ENCODE measurements at places on chromosomes 12 and 14.

DNA sequence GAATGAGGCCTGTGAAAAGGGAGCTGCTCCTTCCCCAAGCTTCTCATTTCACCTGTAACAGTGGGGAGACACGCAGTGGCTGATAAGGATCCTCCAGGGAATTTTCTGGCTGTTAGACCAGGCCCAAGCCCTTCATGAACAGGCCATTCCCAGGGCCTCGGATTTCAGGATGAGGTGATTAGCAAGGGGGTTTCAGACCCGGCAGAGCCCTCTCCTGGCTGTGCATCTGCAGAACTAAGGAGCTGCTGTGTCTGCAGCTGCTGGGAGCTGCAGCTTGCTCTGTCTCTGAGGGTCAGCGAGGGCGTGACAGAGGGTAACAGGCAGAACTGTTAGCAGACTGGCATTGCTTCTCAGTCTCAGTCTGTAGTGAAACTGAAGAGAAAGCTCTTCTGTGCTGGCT lies 110.4 kb downstream of the KCNA5 start:
- DNase-seq: no peak

DNA sequence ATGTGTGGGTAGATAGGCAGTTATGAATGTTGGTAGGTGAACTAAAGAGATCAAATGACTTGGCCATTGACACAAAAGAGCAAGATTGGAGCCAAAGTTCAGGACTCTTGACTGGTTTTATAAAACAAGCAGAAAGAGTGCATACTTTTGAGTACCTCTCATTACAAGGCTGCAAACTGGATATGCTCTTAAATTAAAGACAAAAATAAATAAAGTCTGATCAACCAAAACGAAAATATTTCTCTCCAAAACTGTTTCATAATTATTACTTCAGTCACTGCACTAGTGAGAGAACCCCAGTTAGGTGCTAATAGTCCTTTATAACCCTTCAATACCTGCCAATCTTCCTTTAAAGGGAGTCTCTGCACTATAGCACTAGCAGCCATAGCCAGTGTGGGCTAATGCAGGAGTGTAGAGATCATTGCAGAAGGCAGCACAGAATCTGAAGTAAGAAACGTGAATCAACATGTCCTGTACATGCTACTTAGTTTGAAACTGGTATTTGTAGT lies 147.1 kb downstream of the FOXA1 start:
- no peak for DNase-seq

GRCh38 chr12:111209811-111210210 lies 159.1 kb downstream of the PHETA1 start:
- DNase-seq: no peak

DNA sequence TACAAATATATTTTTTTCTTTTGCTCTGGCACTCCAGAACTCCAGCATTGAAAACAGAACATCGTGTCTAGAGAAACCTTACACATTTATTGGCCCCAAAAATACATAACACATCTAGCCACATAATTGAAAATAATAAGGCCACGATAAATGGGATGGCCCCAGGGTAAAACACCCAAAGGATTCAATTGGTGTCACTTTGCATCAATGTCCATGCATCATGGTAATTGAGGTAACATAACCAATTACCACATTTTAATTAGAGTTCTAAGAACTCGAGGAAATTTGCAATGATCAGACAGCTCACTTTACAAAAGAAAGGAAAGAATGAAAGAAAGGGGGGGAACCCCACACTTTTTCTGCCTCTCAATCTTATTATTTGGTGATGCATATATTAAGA lies 151.8 kb upstream of the NPAS3 start:
- no peak for DNase-seq

- DNase-seq: no peak
Measured at GRCh38 chr12:99130808-99131553, 485.9 kb downstream of the APAF1 start.

DNA sequence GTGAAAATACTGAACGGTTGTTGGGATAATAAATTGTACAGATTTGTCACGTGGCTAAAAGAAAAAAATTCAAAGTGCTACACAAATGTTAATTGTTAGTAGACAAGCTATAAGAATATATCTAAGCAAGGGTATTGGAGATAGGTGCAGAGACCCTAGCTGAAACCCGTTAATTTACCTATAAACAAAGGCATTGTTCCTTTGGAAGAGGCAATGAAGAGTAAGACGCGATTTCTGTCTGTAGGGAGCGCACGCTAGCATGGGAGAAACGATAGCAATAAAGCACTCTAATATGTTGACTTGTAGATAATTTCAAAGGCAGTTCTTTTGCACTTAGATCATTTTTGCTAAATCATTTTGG lies 565 bp downstream of the CCDC77 start:
- DNase-seq: no peak

GRCh38 chr12:128091101-128091720 lies 175.8 kb upstream of the TMEM132C start:
- no peak for DNase-seq

GRCh38 chr12:26297396-26298070 lies 102.2 kb downstream of the SSPN start:
- DNase-seq: no peak

GRCh38 chr14:71267691-71268090 lies 360.4 kb downstream of the PCNX1 start:
- no peak for DNase-seq

DNA sequence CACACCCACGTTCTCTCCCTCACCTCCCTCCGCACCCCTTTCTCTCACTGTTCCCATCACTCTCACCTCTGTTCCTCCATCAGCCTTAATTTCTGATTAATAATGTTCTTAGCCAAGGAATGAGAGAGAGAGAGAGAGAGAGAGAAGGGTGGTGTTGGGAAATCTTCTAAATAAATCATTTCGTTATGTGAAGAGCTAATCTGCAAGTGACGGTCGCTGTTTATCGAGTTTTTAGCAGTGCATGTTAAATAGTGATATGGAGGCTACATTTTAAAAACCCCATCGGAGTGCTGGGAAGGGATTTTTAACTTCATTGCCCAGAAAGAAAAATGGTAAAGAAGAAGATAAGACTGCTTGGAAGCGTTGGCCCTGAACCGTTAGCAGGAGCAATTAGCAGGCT lies 203.3 kb upstream of the LHX5 start:
- DNase-seq: no peak

- no peak for DNase-seq
Measured at GRCh38 chr12:104956870-104957718, 996 bp downstream of the SLC41A2 start.

DNA sequence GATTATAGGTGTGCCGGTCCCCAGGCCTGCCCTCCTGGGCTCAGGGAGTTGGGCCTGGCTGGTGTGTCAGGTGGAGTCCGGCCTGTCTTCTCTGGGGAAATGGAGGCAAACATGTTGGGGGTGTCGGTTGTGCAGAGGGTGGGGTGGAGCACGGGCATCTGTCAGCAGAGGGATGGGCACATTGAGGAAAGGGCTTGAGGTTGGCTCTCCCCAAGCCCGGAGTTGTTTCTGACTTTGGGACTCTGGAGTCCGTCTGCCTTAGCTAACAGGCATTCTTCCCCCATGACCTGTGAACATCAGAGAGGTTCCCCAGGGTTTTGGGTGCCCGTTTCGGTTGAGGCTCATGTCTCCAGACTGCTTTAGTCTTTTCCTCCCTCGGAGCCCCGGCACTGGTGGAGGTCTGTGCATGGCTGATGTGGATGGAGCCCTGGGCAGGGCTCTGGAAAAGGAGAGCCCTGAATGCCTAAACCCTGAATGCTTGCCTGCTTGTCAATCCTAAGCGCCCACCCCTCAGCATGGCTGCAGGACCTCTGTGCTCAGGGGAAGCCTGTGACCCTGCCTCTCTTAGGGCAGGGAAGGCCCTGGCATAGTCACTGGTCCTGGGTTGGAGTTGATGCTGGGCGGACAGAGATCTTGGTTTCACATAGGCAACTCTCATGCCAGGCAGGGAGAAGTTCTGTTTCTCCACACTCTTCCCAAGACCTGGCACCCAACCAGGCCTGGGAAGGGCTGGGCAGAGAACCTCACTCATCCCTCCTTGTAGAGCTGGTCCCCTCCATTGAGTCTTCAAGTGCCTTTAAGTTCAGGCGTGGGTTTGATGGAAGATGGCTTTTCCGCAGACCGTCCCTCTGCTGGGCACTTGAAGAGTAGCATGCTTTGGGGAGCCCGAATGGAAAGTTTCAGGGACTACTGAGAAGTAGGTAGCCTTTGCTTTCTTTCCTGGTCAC lies 12.9 kb downstream of the NYNRIN start:
- no peak for DNase-seq

DNA sequence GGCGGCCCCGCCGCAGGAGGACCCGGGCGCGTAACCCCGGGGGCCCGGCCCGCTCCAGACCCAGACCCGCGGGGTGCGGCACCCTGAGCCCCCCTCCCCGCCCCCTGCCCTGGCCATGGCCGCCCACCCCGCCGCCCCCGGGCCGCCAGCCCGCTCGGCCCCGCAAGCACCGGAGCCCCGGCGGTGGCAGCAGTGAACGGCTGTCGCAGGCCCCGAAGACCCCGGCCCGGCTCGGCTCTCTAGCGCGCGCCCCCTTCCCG lies 221 bp downstream of the MARCHF9 start:
- DNase-seq: no peak

DNA sequence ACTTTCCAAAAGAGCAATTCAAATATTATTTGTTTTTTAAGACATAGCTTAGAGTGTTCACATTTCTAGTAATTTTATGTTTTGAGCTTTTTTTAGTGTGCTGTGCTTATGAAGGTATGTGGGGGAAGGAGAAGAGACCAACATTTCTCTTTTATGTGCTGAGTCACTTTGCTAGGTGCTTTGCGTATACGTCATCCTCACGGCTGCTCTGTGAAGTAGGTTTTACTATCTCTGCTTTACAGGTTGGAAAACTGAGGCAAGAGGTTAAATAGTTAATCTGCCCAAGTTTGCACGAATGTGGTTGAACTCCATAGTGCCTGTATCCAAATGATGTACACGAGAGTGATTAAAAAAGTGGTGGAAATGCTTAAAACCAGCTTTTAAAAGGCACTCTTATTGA lies 75.9 kb downstream of the AEBP2 start:
- no peak for DNase-seq

DNA sequence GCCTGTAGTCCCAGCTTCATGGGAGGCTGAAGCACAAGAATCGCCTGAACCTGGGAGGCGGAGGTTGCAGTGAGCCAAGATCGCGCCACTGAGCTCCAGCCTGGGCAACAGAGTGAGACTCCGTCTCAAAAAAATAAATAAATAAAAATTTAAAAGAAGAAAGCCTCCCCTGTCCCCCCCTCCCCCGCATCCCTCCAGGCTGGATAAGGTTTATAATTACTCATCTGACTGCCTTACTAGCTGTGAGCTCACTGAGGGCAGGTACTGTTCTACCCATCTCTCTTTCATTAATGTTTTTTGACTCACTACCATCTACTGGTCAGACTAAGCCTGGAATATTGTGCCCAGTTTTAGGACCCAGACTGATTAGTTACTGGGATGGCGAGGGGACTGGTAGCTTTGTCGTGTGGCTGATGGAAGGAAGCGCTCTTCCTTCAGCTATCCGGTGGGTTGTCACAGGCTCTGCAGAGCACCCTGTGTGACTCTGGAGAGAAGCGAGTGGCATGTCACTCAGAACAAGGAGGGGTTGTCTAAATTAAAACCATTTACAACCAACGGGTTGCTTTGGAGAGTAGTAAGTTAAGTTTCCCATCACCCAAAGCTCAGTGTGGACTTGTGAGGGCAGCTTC lies 16.9 kb downstream of the EVL start:
- no peak for DNase-seq

GRCh38 chr12:111975161-111975931 lies 37.6 kb downstream of the TMEM116 start:
- no peak for DNase-seq

DNA sequence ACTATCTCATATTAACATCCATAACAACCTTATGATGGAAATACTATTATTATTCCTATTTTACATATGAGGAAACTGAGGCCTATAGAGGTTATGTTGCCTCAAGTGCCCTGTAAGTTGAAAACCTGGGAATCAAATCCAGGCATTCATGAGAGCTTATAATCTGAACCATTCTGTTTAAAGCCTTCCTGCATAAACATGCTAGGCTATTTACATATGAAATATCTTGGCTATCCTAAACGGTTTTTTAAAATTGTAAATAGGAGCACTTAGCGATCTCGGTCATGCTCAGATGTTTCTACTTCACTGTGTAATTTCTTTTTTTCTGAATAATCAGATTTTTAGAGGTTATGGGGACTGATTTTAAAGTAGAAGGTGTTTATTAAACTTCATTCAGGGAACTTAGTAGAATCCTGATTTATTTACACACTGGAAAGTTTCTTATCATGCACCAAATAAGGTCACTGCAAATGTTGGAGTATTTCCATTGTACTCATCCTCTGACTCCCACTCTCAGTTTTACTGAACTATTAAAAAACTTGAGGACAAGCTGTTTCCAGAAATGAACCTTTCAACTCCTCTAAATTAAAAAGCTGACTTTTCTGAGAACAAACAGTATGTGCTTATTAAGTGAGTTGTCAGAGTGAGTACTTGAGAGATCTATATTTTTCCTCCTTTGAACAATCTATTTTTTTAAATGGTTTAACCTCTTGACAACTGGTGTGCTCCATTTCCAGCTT lies 141.7 kb downstream of the PIK3C2G start:
- DNase-seq: no peak

- DNase-seq: no peak
Measured at GRCh38 chr12:91952916-91953315, 192.7 kb downstream of the BTG1 start.

DNA sequence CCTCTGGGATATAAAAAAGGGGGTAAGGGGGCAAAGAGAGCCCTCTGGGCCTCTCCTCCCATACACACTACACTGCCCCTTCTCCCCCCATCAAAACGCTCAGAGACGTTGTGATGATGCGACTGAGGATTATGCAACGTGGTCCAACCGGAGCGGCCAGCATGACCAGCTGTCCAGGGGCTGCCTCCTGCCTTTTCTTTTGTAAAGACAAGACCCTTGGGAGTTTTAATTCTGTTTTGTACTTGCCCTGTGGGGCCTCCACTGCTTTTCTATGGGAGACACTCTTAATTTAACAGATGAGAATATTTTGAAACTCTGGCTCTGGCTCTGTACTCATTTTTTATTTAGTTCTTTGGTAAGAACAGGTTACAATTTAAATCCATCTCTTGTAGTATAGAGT lies 7.2 kb downstream of the MBD6 start:
- DNase-seq: no peak

- no peak for DNase-seq
Measured at GRCh38 chr12:103524238-103524875, 28.6 kb upstream of the C12orf42 start.

DNA sequence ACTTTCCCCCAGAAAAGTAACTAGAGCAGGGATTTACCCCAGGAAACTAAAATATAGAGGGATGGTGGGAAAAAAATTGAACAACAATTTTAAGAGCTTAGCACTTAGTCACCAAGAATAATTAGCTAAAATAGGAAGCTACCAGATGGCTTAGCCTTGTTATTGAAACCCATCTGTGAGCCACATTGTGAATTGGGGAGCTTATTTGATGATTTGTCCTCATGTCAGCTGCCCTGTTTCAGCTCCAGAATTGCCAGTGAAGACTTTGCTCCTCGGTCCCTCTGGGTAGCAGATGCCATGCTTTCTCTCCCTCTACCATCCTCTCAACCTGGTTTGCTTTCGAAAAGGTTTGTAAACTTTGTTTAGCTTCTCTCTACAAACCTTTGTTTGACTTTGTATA lies 67.7 kb upstream of the PTHLH start:
- DNase-seq: no peak
